ENCODE measurements at places on chromosomes 7 and 10.

DNA sequence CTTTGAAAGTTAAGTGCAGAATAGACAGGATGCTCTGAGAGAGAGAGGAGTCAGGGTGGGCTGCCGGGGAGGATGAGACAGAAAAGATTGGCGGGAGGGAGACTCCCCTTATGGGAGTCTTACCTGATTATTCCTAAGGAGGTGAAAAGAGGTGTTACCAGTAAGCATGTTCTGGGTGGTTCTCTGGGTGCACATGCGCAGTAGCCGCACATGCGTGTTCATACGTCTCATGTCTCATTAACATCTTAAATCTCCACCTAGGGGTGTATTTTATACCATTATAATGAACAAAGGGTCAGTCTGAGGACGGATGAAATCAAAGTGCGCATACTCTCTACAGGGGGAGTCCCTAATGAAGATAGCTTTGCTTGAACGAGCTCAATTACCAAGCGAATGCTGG lies 592.9 kb upstream of the C7orf33 start:
- no peak for DNase-seq

DNA sequence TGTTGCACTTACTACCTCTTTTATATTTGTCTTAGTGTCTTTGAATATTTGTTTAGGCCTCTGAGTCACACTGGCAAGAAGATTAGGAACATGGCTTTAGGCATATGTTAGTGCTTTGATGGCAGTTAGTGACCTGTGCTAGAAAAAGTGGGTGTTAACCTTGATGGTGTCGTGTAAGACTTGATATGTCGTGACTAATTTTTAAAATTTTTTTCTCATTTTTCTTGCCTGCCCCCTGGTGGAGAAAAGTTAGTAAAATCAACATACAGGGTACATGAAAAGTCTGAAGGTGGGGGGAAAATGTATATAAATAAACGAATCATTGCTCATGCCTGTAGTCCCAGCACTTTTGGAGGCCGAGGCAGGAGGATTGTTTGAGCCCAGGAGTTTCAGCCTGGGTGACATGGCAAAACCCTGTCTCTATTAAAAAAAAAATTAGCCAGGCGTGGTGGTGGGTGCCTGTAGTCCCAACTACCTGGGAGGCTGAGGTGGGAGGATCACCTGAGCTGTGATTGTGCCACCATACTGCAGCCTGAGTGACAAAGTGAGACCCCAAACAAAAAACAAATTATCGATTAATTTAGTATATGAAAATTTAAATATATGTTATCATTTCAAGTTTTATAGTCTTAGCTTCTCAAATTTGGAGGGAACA lies 44.6 kb downstream of the TAX1BP1 start:
- DNase-seq, result peak; percentile 29

GRCh38 chr10:31664803-31665202 lies 263.8 kb downstream of the ARHGAP12 start:
- DNase-seq, result no peak

GRCh38 chr7:151408839-151409666 lies 785 bp downstream of the WDR86 start:
- DNase-seq, result peak; percentile 60

DNA sequence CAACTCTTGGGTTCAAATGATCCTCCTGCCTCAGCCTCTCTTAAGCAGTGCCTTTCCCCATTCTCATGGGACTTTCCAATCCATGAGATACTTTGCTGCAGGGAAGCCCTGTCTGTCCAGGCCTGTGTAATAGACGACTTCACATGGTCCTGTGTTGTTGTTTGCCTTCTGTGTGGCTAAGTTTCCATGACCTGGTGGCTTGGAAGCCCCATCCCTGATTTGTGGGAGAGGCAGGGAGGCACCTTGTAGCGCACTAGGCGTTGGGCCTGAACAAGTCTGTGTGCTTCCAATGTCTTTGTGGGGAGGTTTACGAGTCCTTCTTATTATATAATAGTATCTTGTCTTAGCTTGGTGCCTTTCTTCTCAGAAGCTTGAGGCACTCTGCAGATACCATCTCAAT lies 49.1 kb downstream of the TCF7L2 start:
- no peak for DNase-seq

DNA sequence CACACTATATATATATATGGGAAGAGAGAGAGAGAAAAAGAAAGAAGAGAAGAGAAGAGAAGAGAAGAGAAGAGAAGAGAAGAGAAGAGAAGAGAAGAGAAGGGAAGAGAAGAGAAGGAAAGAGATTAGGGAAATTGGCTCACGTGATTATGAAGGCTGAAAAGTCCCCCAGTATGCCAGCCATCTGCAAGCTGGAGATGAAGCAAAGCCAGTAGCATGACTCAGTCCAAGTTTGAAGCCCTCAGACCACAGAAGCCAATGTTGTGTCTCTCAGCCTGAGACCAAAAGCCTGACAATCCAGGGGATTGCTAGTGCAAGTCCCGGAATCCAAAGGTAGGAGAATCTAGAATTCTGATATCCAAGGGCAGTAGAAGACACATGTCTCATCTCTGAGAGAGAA lies 206.3 kb upstream of the PRSS1 start:
- no peak for DNase-seq

- DNase-seq, result no peak
Measured at GRCh38 chr10:58393317-58393716, 8.1 kb downstream of the TFAM start.
